ENCODE measurements at places on chromosomes 2 and 18.

GRCh38 chr2:167411367-167411766 lies 523.1 kb downstream of the XIRP2 start:
- no peak for DNase-seq

GRCh38 chr2:181142514-181142913 lies 162.1 kb downstream of the UBE2E3 start:
- DNase-seq: no peak

DNA sequence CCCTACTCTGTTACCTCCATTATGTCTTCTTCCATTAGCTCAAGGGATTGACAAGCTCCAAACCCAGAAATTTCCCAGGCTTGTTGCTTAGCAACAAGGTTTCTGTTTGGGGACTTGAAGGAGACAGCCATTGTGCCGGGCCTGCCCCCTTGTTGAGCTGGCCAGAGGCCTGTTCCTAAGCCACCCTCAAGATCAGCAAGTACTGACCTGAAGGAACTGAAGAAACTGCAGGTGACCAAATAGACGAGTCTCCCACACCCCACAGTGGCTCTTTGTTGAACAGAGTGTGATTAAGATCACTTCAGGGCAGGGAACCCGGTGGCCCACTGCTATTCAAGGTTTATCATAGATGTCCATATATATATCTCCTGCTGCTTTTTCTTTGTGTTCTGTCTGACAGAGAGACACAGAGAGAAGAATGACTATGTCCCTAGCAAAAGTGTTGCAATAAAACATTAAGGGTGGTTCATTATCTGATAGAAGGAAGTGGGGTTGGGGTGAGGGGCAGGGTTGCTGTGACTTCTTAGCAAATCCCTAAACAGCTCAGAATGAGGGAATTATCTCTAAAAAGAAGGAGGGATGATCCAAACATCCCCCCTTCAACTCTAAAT lies 69.2 kb downstream of the RNF144A start:
- DNase-seq: no peak

GRCh38 chr2:134124047-134124753 lies 129.7 kb upstream of the MGAT5 start:
- no peak for DNase-seq

DNA sequence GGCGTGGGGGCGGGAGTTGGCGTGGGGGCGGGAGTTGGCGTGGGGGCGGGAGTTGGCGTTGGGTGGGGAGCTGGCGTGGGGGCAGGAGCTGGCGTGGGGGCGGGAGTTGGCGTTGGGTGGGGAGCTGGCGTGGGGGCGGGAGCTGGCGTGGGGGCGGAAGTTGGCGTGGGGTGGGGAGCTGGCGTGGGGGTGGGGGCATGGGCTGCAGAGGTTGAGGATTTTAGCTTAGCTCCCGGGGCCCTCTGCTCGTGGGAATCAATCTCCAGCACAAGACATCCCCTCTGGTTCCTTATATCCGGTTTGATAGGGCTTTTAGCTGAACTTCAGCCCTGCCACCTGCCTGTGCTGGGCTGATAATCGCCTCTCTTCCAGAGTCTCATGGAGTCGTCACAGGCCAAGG lies 177.0 kb downstream of the LDLRAD4 start:
- no peak for DNase-seq

- no peak for DNase-seq
Measured at GRCh38 chr18:688323-688722, 24.1 kb downstream of the ENOSF1 start.

DNA sequence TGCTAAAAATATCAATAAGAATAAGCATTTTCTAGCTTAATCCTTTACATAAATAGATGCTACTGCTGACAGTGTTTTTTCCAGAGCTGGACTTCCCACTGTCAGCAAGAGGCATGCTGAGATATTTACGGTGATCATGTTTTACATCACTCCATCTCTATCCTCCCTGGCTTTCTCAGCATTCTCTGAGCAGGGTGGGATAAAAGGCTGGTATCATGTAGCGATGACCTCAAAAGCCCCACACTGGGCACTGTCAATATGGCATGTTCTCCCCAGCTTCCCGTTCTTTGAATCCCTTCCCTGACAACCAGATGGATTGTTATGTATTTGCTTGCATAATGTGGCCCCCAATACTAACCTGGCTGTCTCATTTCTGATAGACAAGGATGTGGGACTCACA lies 83.2 kb upstream of the EPHA4 start:
- DNase-seq: no peak

DNA sequence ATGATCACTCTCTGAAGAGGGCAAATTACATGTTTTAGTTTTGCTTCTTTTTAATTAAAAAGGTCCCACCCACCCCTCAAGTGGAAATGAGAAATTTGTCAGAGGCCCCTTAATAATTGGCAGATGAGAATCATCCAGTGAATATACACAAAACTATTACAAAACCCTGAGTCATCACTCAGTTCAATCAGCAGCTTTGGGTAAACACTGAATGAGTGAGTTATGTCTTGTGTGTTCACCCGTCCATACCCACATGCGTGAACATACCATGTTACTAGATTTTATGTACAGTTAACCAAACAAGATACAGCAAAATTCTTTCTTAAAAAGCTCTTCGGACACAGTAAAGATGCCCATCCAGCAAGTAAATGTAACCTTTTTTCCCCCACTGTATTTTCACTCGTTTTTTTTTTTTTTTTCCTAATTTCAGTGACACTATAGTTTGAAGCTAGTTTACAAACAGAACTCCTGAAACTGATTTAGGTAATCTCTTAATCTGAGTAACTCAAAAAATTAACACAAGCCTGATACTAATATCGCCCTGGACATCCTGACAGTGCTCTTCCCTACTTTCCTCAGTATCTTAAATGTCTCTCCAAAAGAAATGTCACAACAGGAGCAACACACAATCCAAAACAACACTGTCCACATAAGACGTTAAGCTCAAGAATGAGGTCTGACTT lies 1.4 kb downstream of the PSME4 start:
- DNase-seq: no peak

DNA sequence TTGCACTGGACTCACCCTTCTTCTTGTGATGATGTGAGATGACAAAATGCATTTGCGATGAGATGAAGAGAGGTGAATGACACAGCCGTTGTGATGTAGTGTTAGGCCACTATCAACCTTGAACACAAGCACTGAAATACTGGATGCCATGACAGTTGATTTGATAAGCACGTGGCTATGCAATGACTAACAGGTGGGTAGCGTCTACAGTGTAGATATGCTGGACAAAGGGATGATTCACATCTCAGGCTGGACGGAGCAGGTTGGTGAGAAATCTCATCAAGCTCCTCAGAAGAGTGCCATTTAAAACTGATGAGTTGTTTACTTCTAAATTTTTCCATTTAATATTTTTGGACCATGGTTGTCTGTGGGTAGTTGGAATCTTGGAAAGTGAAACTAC lies 375.8 kb upstream of the LYPD1 start:
- DNase-seq: no peak

DNA sequence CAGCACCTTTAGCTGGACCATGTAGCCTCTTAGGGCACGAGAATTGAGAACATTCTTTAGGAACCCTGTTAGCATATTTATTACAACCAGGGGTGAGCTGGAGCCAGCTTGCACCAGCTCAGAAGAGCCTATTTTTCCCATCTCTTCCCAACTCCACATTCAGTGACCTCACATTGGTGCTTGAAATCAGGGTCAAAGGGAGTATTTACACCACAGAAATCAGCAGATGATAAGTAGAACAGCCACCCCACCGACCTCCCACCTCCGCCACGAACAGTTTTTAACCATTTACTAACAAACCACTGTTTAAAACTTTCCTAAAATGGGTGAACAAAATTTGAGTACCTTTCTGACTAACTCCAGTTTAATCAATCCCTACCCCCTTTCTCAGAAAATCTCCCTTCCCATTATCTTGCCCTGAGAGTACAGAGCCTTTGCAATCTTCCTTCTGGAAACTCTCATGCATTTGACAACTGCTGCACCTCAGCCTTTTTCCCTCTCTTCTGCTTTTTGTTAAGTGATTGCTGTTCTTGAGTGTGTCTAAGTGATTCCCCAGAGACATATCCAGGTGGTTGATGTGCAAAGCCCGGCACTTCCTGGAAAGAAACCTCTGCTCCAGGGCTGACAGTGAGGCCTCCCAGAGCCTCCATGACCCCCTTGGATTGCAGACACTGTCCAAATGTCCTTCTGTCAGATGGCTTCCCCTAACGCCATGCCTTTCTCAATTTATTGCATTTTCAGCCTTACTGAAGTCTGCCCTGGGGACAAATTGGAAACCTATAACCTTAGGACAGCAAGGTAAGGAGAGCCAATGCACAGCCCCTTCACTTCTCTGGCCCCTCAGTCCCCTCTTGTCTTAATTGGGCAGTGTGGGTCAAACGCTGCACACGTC lies 389.5 kb upstream of the TNP1 start:
- no peak for DNase-seq

- no peak for DNase-seq
Measured at GRCh38 chr2:23107327-23107941, 277.5 kb upstream of the KLHL29 start.

DNA sequence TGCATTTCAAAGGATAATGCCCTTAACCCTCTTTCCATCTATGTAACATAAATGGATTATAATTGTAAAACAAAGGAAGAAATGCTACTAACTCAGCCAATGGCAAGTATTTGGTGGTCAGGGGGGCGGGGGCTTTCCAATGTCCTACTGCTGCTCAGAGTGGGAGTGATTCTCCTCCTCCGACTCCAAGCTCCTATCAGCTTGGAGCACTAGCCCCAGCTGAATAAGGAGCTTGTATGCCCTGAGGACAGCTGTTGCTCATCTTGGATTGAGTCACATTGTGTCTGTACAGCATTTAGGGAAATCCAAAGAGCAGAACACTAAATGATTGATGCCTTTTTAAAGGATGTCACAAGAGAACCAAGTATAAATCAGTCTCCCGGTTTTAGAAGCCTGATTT lies 105.6 kb upstream of the ZNF521 start:
- DNase-seq: no peak

GRCh38 chr2:16507655-16508489 lies 157.8 kb downstream of the CYRIA start:
- DNase-seq: peak; percentile 1

DNA sequence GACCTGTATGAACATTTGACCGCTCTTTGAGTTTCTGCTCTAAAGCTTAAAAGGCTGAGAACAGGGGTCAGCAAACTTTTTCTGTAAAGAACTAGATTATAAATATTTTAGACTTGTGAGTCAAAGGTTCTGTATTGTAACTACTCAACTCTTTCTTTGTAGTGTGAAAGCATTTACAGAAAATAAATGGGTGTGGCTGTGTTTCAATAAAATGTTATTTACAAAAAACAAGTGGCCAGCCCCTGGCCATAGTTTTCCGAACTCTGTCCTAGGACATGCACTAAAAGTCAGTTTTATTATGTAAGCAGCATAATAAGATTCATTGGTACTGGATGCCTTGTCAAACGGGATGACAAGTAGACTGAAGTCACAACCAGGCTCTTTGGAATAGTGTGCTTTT lies 434.9 kb downstream of the ZEB2 start:
- DNase-seq: no peak

- peak; percentile 32 for DNase-seq
Measured at GRCh38 chr2:227411320-227411989, 23.7 kb upstream of the SCYGR1 start.
